ENCODE measurements at places on chromosomes 7 and 10.

DNA sequence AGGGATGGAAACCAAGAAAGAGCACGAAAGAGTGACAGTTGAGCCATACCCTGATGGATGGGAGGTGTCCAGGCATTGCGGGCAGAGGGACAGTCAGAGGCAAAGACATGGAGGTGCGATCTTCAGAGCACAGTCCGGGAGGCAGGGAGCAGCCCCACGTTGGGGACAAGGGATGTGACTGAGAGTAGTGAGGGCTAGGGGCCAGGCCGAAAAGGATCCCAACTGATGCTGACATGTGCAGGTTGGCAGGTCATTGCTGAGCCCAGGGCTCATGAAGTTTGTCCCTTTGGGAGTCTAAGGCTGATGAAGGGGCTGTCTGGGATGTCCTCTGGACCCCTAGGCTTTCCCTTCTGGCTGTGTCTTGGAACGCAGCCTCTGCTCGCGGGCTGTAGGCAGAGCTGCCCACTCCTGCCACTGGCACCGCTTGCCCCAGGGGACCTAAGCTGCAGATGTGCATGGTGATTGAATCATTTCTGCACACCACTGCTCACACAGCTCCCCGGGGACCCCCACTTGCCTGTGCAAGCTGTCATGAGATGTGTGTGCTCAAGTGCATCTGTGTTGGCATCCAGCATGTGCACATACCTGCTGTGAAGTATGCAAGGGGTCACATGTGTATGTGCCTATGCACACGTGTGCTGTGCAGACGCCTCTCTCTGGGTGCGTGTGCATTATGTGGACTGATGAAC is 125.1 kb downstream of the ZMIZ1 start:
- DNase-seq, result no peak

GRCh38 chr7:34059136-34059828 is 153.9 kb downstream of the BMPER start:
- no peak for DNase-seq

DNA sequence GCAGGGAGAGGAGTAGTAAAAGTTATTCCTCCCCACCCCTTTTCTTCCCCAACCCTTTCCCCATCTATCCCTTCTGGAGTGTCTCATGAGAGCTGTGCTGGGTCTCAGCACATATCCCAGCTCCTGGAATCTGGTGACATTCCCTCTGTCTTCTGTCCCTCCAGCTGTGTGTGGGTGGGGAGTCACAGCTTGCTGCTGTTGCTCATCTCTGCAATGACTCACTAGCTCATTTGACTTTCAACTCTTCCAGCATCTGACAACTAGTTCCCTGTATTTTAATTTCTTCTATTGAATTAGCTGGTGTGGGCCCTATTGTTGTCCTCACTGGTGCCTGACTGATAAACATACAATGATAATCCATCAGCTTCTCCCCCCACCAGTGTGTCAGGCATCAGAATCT is 198.9 kb upstream of the AUTS2 start:
- no peak for DNase-seq

DNA sequence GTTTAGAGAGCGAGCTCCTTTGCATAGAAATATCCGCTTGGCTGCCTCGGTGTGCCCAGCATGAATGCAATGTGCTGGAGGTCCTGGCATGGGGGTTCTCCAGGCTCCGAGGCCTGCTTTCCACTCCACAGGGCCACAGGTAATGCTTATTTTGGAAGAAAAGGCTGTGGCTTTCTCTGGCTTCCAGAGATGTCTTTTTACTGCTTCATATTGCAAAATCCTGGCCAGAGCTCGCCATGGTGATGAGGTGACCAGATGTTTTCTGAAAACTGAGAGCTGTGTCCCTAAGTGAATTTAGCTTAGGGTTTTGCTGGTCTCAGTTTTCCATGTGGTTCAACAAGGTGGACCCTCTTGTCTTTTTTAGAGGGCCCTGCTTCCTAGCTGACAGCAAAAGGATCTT is 65.2 kb downstream of the BMPER start:
- no peak for DNase-seq

- DNase-seq, result peak; percentile 88
These were observed 90.6 kb upstream of the ODAD2 start for GRCh38 chr10:28089467-28089866.

DNA sequence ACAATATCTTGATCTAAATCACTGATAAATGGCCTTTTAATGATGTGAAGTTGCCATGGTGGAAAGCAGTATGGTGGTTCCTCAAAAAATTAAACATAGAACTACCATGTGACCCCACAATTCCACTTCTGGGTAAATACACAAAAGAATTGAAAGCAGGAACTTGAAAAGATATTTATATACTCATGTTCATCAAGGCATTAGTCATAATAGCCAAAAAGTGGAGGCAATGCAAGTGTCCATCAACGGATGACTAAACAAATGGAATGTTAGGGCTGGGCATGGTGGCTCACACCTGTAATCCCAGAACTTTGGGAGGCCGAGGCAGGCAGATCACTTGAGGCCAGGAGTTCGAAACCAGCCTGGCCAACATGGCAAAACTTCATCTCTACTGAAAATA is 2.0 kb upstream of the DNAJC12 start:
- DNase-seq, result peak; percentile 26

GRCh38 chr10:74968667-74969061 is 142.3 kb downstream of the KAT6B start:
- DNase-seq, result no peak
